ENCODE measurements at places on chromosomes 13 and 19.

- no peak for DNase-seq
These were observed 218.0 kb downstream of the RGCC start for GRCh38 chr13:41675306-41675705.

DNA sequence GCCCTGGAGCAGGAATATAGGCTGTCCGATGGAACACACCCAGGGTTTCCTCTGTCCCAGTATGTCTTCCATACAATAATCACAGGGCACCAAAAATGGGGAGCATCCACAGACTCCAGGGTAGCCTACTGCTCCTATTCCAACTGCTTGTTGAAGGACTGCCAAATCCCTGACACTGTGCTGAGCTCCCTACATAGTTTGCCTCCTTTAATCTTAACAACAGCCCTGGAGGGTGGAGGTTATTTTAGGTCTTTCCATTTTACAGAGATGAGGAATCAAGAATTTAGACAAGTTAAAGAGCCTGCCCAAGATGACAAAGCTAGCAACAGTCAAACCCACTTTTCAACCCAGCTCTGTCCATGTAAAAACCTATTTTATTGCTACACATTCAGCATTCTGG lies 790.4 kb downstream of the DIAPH3 start:
- no peak for DNase-seq

- no peak for DNase-seq
These were observed at the start of gene UNC13A for GRCh38 chr19:17687857-17688784. Gene UNC13A, minus strand, starts transcription at chr19:17688354. Its CDS starts 155 bp downstream, at chr19:17688199.

GRCh38 chr13:78239714-78240113 lies 321.1 kb upstream of the EDNRB start:
- peak; percentile 11 for DNase-seq

- no peak for DNase-seq
These were observed 4.2 kb upstream of the RNF113B start for GRCh38 chr13:98181111-98181815.

DNA sequence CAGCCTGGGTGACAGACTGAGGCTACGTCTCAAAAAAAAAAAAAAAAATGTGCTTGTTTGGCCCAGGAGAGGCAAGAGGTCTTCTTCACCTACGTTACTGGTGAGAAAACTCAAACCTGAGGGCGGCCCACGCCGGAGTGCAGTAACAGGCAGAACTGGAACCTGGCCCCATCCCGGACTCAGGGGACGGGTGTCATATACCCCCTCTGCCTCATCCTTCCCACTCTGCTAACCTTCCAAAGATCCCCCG lies 414 bp upstream of the ADAT3 start:
- no peak for DNase-seq

GRCh38 chr19:30090963-30091362 lies 148.9 kb downstream of the URI1 start:
- no peak for DNase-seq

GRCh38 chr19:18418029-18418482 lies 1.1 kb upstream of the SSBP4 start:
- peak; percentile 41 for DNase-seq

GRCh38 chr13:112054616-112055015 lies 12.3 kb upstream of the SOX1 start:
- DNase-seq: no peak

- no peak for DNase-seq
These were observed 25.1 kb downstream of the DCT start for GRCh38 chr13:94454334-94454733.

DNA sequence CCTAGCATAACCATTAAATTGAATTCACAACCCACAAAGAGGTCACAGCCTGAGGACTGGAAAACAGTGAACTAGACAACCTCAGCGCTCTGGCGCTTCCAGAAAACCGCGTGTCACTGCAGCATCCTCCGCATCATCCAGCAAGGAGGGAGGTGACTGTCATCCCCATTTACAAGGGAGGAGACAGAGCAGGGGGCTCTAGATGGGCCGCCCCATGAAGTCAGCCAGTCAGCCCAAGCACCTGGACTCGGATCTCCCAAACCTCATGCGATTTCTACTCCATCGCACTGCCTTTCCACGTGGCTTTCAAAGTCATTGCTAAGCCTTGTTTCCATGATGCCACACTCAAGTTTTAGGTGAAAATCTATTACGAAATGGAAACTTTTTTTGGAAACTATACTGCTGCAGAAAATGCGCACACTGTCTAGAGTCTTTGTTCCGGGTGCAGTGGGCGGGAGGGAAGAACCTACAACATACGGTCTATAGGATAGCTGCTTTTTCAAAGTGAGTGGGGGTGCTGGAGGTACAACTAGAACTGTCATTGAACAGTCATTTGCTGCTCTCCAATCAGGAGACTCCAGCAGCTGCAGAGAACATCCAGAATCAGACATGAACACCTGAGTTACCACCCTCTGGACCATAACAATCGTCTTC lies 2.8 kb downstream of the AP3D1 start:
- no peak for DNase-seq

DNA sequence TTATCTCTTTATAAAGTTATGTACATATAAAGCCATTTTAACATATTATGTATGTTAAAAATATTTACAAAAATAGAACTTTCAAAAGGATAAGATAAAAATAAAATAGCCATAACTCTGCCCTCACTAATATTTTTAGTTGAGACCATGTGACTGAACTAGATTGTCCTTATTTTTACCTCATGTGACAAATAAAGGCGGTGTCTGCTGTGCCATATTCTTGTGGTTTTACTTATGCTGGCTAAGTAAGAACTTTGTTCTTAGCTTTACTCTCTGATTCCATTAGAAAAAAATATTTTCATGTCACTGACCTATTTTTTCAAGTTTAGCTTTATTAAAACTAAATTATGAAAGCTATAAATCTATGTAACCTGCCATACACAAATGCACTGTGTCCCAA lies 135.6 kb upstream of the TSC22D1 start:
- DNase-seq: no peak

DNA sequence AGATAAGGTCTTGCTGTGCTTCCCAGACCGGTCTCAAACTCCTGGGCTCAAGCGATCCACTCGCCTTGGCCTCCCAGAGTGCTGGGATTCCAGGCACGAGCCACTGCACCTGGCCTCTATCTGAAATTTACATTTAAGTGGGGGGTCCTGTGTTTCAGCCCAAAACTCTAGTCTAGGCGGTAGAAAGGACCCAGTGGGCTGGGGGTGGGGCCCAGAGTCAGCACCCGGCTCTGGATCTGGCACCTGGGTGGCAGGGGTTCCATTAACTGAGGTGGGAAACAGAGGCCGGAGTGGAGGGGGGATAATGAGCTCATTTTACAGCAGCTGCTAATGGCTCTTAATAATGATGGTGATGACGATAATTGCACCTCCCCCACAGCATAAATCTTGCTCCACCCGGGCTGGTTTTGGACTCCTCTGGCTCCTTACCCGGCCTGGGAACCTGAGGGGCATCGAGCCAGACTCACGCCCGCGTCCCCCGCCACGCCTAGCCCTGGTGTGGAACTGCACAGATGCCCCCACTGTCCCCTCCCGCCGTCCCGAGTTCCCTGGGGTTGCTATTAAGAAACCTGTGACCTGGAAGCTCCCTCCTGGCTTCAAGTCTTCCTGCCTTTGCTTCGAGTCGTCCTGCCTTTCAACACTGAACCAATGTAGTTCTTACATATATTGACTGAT lies 17.8 kb upstream of the KLF2 start:
- DNase-seq: no peak

- peak; percentile 12 for DNase-seq
These were observed 523 bp downstream of the ELAVL1 start for GRCh38 chr19:8004723-8005513.

DNA sequence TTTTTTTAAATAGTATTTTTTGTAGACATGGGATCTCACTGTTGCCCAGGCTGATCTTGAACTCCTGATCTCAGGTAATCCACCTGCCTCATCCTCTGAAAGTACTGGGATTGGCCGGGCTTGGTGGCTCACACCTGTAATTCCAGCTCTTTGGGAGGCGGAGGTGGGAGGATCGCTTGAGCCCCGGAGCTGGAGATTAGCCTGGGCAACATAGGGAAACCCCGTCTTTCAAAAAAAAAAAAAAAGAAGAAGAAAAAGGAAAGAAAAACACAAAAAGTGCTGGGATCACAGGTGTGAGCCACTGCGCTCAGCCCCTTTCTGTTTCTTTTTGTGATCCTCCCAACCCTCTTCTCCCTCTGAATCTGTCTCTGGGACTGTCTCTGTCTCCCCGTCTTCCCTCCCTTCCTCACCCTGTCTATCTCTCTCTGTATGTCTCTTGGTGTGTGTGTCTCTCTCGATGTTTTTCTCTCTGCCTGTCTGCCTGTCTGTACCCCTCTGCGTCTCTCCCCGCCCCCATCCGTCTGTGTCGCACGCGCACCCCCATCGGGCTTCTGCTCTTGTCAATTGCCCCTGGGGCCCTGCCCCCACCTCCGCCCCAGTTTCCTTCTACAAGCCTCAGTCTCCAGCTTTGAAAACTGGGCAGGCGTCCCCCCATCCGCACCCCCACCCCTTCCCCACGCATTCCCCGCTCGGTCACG lies 540 bp upstream of the ZFP36 start:
- DNase-seq: peak; percentile 59

GRCh38 chr13:25281935-25282332 lies 5.4 kb downstream of the MTMR6 start:
- no peak for DNase-seq

DNA sequence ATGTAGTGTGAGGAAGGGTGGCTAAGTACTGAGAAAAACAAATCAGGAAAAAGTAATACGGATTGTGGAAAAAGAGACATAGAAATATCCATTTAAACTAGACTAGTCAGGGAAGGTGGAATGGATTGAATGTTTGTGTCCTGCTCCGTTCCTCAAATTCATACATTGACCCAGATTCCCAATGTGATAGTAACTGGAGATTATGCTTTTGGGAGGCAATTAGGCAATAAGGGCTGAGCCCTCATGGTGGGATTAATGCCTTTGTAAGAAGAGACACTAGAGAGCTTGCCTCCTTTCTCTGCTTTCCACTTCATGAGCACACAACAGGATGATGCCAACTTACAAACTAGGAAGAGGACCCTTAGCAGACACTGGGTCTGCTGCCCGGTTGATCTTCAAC lies 765.2 kb upstream of the GPC6 start:
- no peak for DNase-seq

GRCh38 chr13:25518441-25518840 lies 146.7 kb downstream of the ATP8A2 start:
- DNase-seq: no peak

GRCh38 chr19:5229778-5230335 lies 110.8 kb downstream of the PTPRS start:
- DNase-seq: no peak

GRCh38 chr19:46481223-46481848 lies 10.0 kb upstream of the PNMA8A start:
- no peak for DNase-seq

GRCh38 chr19:43804432-43804831 lies 2.2 kb upstream of the LYPD5 start:
- no peak for DNase-seq

GRCh38 chr13:23889615-23890607 lies 711 bp upstream of the MIPEP start:
- DNase-seq: no peak

GRCh38 chr13:111899714-111900389 lies 167.1 kb upstream of the SOX1 start:
- no peak for DNase-seq

DNA sequence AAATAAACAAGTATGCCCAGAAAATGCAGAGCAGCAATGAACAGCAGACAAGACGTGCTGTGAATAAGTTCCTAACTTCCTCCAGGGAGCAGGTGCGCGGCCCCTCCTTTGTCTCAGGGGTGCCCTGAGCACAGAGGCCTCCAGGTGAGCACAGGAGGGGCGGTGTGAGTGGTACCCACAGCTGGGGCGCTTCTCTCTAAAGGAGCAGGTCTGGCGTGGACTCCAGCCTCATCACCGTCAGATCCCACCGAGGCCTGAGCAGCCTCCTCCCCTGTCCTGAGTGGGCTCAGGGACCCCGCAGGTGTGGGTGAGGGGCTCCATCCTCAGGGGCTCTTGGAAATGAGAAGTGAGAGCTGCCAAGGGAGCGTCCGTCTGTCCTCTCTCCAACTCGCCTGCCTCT lies 3.2 kb downstream of the LILRA5 start:
- no peak for DNase-seq

GRCh38 chr13:72808917-72809500 lies 27.1 kb downstream of the PIBF1 start:
- no peak for DNase-seq

DNA sequence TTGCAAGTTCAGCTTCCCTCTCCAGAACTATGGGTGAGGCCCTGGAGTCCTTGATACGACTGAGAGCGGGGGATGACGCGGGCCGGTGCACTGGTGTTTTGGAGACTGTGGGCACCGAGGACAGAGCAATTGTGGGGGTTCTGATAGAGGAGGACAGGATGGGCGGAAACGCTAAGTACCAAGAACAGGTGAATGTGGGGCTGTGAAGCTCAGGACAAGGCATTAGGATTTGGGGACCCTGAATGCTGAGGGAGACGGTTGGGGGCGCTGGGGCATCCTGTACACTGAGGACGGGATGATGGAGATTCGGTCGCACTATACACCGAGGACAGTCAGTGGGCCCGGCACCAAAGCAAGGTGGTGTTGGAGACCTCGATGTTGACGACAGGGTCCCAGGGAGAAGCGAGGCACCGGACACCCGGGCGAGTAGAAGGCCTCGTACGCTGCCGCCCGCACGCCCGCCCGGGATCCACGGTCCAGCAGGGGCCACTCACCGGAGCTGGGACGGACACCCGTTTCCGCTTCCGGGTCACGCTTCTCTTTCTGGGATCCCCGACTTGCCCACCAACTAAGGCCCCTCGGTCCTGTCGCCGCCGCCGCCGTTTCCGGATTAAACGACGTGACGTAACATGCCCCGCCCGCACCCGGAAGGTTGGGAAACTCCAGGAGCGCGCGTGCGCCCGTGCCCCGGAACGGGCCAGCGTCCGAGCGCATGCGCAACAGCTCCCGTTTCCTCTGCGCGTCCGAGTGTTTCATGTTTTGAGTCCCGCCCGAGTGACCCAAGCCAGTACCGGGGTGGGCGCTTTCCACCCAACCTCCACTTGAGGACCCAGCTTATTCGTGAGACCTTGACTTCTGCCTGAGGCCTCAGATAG lies at the start of gene CHMP2A:
TSS of gene CHMP2A (minus strand) at position 612 of the 875 bp plus-strand sequence. CDS start 893 bp downstream, outside the sequence.
- DNase-seq: peak; percentile 99

DNA sequence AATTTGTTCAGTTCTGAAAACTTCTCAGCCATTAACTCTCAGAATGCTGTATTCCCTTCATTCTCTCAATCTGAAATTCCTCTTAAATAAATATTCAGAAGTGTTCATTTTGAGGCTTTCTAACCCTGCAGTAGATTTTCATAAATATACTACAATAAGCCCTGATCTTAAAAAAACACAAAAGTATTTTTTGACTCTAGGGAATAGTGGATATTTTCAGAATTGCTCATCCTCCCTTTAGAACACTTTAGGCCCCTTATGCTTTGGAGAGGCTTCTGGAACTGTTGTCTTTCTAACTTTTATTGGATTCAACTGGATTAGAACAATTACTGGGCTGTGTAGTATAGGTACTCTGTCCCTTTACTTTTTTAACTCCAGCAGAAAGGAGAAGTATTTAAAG lies 1662.6 kb upstream of the MIR17HG start:
- no peak for DNase-seq

All from SW480 (cell line).